Mesothelial cell of epicardium (in vitro differentiated cells): ENCODE measurements at places on chromosomes 4 and X. TPM values are rescaled to one million over a fixed set of nuclear protein-coding genes. Genes with fewer than 3 reads are reported as not detected.
A peak's percentile ranks its signal among the peaks of the same experiment; 100 is the strongest.

Gene SPANXN3
- not detected in 3 replicates for total RNA-seq

Gene HSFX3
- total RNA-seq = not detected in 3 replicates

Gene SUPT20HL2
- total RNA-seq = not detected in 3 replicates

DNA sequence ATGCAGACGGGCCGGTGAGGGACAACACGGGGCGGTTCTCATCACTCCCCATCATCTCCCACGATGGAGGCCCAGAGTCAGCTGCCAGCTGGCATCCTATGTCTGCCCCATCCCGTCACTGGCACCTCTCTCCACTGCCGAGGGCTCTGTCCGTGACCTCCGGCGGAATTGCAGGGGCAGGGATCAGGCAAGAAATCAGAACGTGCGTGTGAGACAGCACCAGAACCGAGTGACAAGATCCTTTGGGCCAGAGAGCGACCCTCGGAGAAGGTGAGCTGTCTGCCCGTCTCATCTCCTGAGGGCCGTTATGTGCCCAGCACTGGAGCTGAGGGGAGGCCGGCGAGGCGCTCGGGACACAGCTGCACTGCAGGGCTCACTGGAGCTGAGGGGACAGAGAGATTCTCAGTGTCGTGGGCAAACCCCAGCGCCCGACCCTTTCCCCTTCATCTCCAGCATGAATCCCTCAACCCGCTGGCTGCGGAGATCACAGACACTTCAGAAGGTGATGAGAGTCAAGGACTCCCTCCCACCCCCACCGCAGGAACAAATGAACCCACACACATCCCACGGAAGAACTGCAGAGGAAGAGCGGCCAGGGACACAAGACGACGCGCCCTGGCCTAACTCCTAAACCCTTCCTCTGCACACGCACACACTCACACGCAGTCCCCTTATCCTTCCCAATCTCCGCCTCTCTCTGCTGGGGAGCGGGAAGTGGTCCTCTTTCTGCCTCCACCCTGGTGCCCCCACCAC lies 128.7 kb downstream of the AFAP1 start:
- no peaks in the 10 kb centered on the region for H3K27me3 ChIP-seq
- H3K4me1 ChIP-seq = peaks cover 37% of the 10 kb centered on the region
- no peak for DNase-seq
- H3K27ac ChIP-seq = peak overlapping the region; percentile 74
- H3K4me3 ChIP-seq = no peak overlapping the region

DNA sequence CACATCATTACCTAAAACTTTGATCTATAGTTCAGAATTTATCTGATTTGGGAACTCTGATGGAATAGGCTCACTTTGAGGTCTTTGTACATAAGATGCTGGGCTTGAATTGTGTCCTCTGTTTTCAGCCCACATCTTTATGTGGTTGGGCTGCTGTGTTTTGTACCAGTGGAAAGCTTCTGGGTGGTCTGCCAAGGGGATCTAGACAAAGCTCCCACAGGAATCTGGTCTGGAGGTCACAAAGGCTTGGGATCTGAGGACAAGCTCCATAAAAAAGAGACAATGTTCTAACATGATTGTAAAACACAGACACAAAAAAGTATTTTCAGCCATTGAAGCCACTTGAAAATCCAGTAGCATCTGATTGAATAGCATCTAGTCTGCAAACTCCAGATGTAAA lies 393.5 kb upstream of the PITX2 start:
- H3K36me3 ChIP-seq = no peaks in the 10 kb centered on the region
- no peak for DNase-seq
- H3K27me3 ChIP-seq = no peaks in the 10 kb centered on the region
- H3K4me1 ChIP-seq = peaks cover 2% of the 10 kb centered on the region
- no peak overlapping the region for H3K4me3 ChIP-seq

DNA sequence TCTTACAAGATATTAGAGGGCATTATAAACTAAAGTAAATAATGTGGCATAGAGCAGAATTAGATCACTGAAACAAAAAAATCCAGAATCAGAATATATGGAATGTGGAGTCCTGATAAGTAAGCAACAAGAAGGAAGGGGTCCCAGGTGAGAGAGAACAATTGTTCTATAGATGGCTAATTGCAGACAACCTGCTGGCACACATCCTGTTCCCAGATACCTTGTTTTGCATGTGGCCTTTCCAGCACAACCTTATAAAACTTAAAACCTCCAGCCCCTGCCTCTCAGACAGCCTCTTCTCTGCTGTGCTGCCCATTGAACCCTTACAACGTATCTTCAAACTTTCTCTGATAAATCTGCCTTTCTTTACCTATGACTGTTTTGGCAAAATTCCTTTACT lies 4.7 kb upstream of the ZNF674 start:
- H3K4me3 ChIP-seq = no peak overlapping the region
- H3K27me3 ChIP-seq = no peaks in the 10 kb centered on the region
- no peak for DNase-seq
- H3K36me3 ChIP-seq = peaks cover 7% of the 10 kb centered on the region

DNA sequence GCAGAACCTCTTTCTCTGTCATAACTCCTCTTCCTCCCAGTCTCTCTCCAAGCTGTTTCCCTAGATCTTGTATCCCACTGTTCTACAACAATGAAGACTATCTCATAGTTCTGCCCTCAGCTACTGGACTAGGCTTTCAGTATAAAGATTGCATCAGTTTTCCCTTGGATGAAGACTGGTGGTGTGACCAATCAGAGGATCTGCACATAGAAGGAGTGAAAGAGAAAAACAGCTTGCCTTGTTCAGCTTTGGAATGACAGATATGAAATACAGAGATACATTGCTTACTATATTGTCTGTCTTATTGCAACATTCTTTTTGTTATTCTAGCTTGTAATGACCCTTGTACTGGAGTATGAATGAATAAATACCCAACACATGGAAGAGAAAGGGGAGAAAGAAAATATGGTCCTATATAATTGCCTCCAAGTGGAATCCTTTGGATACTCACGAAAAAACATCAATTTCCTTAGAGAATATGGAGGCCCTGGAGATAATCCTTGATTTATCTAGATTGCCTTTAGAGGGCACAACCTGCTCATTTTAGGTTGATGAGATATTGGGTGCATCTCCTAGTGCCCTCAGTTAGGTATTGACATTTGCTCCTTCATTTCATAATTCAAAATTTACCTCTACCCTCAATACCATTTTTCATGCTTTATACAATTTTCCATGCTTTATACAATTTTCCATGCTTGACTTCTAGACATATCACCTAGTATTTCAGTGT lies 395.8 kb downstream of the NAF1 start:
- no peak for DNase-seq
- H3K4me3 ChIP-seq = no peak overlapping the region
- no peaks in the 10 kb centered on the region for H3K36me3 ChIP-seq
- no peaks in the 10 kb centered on the region for H3K27me3 ChIP-seq
- H3K27ac ChIP-seq = no peak overlapping the region

Gene CHRDL1
- total RNA-seq = 6.3 to 6.9 TPM (median 6.6 TPM) in 3 replicates

DNA sequence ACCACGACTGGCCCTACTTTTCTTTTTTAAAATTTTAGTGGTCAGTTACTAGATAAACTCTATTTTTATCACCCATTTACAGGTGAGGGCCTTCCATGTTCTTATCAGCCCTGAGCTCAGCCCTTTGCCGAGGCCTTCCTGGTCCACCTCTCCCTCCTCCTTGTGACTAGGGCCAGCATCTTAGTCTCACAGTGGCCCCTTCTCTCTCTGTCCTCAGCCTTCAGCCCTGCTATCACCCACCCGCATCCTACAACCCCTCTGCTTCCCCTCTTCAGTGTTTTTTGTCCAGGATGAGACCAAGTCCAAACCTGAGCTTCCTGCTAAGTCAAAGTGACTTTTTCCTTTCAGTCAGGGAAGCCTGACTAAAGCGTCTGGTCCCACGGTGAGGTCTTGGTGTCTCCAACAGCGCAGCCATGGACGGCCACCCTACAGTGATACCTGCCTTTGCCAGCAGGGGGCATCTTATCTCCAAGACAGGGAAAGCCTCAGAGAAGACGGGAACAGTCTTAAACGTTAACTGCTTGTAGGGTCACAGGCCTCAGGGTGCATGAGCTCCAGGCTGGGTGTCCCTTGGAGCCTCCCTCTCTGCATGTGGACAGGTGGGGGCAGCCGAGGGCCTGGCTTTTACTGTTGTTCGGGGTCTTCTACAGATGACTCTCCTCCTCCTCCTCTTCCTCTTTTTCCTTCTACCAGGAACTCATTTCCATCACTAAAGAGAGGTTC lies 11.7 kb upstream of the GAGE10 start:
- no peak for DNase-seq
- H3K27me3 ChIP-seq = peaks cover 2% of the 10 kb centered on the region
- H3K36me3 ChIP-seq = peaks cover 2% of the 10 kb centered on the region
- no peak overlapping the region for H3K27ac ChIP-seq

- no peak for DNase-seq
- H3K4me3 ChIP-seq = no peak overlapping the region
- H3K27me3 ChIP-seq = no peaks in the 10 kb centered on the region
- no peaks in the 10 kb centered on the region for H3K36me3 ChIP-seq
- H3K4me1 ChIP-seq = peaks cover 42% of the 10 kb centered on the region
- peak overlapping the region; percentile 80 for H3K27ac ChIP-seq
Observed at GRCh38 chr4:153514001-153514526, 47.9 kb downstream of the TMEM131L start.

- H3K4me1 ChIP-seq = peaks cover 10% of the 10 kb centered on the region
- no peak overlapping the region for H3K27ac ChIP-seq
- DNase-seq = no peak
Observed at GRCh38 chr4:183362916-183363542, 40.8 kb upstream of the CLDN24 start.

- no peaks in the 10 kb centered on the region for H3K27me3 ChIP-seq
- no peak for DNase-seq
- peaks cover 37% of the 10 kb centered on the region for H3K4me1 ChIP-seq
- H3K4me3 ChIP-seq = no peak overlapping the region
- peaks cover 33% of the 10 kb centered on the region for H3K36me3 ChIP-seq
Observed at GRCh38 chr4:156763511-156763910, 208.1 kb downstream of the PDGFC start.

Gene GSX2
- not detected in 3 replicates for total RNA-seq

DNA sequence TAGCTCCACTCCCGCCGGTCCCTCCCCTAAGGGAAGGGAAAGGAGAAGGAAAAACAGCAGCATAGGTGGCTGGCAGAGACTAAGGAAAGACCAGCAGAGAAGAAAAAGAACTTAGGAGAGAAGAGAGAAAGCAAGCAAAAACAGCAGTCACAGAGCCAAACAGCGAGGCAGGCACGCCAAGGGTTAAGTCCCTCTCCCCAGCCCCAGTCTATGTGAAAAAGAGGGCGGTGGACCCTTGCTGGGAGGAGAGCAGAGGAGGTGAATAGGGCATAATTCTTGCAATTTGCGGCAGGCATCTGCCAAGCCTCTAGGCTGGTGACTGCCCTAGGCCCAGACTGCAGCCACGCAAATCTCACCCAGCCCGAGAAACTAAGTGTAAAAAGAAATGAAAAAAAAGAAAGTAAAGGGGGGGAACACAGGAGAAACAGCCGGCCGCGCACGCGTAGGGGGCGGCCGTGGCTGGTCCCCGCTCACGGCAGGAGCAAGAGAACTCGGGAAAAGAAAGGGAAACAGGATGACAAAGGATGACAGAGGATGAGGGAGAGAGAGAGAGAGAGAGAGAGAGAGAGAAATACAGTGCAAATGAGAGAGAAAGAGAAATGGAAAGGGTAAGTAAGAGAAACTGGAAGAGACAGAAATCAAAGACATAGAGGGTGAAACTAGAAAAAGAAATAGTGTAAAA lies 48.6 kb downstream of the MAGEA9 start:
- H3K36me3 ChIP-seq = no peaks in the 10 kb centered on the region
- H3K4me1 ChIP-seq = peaks cover 23% of the 10 kb centered on the region
- no peaks in the 10 kb centered on the region for H3K27me3 ChIP-seq

DNA sequence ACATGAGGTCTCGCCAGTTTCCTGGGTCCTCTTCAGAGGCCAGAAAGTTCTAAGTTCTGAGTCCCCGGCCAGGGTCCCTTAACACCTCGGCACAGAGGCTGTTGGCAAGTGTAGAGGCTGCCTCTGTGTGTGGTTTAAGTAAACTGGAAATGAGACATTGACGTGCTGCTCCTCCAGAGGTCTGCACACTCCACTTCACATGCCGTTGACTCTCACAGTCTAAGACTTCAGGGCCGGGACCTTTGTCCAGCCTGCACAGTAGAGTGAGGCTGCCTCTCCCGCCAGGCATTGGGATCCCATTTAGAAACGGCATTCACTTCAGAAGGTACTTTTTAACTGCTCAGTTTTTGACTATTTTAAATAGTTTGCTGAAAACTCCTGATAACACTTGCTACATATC lies 10.6 kb upstream of the TADA2B start:
- no peak for DNase-seq
- no peak overlapping the region for H3K4me3 ChIP-seq
- H3K27me3 ChIP-seq = no peaks in the 10 kb centered on the region

Gene RXFP1
- total RNA-seq = 0.07 TPM in 1 of 3 replicates, not detected in the others

Gene NMU
- total RNA-seq = 1.7 to 2.2 TPM (median 1.9 TPM) in 3 replicates

DNA sequence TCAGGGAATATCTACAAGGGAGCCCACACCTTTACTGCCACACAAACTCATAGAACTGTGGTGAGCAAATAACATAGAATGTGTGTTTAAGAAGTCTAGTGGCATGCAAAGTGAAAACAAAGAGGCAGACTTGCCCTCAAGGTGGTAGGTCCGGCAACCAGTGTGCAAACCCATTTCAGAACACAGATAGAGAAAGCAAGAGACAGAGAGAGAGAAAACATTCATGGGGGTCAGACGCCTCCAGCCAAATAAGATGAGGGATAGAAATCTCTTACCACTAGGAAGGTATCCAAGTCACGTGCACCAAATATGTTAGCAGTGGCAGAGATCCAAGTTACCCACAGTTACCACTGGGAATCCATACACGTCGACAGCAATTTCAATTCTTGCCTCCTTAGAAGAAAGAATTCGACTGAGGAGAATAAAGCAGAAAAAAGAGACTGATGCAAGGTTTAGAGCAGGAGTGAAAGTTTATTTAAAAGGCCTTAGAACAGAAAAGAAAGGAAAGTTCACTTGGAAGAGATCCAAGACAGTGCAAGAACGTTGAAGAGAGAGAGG lies 252.8 kb downstream of the NAP1L3 start:
- H3K27ac ChIP-seq = peak overlapping the region; percentile 57
- H3K4me3 ChIP-seq = no peak overlapping the region
- DNase-seq = no peak
- no peaks in the 10 kb centered on the region for H3K36me3 ChIP-seq
- H3K4me1 ChIP-seq = peaks cover 38% of the 10 kb centered on the region

DNA sequence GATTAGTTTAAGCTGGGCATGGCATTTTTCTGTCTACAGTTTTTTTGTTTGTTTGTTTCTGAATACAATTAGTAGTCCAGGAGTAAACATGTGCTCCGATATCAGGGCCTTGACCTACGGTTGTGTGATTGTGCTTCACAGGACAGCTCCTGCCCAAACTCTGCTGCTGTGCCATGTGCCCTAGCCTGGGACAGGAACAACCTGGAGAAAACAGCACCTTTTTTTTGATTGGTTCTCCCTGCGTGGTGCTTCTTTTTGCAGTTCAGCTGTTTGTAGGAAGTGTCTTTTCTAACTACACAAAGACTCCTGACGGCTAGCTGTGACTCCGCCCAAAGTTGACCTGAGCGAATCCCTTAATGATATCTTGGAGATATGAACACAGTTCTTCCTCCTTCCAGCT lies 158.8 kb downstream of the ATP10D start:
- no peaks in the 10 kb centered on the region for H3K36me3 ChIP-seq
- no peak overlapping the region for H3K27ac ChIP-seq
- H3K27me3 ChIP-seq = no peaks in the 10 kb centered on the region
- H3K4me1 ChIP-seq = peaks cover 23% of the 10 kb centered on the region
- no peak for DNase-seq

Gene KLHL13
- 5.6 to 7.2 TPM (median 5.6 TPM) in 3 replicates for total RNA-seq
